ENCODE measurements at places on chromosomes 13 and 19.

- no peak for DNase-seq
These were observed 205.3 kb downstream of the RAP2A start for GRCh38 chr13:97639236-97639635.

- DNase-seq: no peak
These were observed 141.2 kb downstream of the MYCBP2 start for GRCh38 chr13:77185721-77186120.

- no peak for DNase-seq
These were observed 262.3 kb downstream of the TBC1D4 start for GRCh38 chr13:75219479-75220237.

- DNase-seq: no peak
These were observed 15.2 kb upstream of the S1PR4 start for GRCh38 chr19:3163230-3163886.

DNA sequence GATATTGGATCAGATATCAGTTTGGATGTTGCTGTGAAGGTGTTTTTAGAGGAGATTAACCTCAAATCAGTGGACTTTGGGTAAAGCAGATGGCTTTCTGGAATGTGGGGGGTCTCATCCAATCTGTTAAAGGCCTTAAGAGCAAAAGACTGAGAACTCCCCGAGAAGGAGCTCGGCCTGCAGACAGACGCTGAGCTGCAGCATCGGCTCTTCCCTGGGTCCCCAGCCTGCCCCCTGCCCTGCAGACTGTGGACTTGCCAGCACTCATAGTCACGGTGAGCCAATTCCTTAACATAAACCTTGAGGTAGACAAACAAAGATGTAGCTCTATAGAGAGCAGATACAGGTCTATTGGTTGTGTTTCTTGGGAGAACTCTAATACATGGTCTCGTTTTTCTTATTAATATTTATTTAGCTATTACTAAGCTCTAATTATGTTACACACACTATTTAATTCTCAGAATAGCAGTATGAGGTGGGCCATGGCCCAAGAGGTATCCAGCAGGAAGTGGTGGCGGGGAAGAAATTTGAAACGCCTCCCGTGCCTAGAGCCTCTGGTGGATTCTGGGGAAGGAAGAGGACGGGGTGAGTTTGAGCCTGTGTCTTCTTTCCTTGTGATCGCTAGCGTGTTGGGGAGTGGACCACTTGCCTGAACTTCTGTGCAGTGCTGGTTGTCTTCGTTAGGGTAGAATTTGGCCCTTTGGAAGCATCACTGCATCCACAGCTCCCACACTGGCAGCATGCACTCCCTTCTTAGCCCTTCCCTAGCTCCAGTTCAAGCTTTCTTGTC lies 305.3 kb downstream of the TEX29 start:
- no peak for DNase-seq

DNA sequence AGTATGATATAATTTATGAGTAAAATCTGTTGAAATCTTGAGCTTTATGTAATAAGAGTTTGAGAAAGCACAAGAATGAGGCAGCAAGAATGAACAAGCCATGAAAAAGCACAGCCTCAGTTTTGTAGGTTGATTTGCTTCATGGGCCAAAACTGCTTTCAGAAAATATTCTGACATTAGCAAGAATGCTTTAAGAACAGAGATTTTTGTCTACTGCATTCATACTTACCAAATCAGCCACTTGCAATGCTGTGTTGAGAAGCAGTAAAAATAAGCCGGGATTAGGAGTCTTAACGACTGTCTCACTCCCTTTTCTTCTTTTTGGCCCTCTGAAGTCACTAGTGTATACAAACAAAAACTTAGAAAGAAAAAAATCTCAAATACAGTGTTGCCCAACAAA lies 114.5 kb downstream of the POSTN start:
- DNase-seq: peak; percentile 21

DNA sequence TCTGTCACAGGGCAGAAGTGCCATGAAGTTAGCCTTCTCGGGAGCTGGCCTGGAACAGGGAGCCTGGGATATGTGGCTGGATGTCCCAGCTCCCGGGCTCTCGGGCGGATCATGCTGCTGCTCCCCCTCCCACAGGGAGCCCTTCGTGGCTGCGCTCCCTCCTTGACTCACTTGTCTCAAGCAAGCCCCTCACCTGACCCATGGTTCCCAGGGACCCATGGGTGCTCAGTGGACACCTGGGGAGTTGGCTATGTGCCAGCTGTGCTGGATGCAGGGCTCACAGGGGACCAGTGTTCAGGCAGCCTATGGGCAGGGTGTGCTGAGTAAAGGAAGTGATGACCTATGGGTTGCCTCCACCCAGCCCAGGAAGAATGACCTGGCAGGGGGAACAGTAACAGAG lies 213.1 kb upstream of the SGCG start:
- no peak for DNase-seq

DNA sequence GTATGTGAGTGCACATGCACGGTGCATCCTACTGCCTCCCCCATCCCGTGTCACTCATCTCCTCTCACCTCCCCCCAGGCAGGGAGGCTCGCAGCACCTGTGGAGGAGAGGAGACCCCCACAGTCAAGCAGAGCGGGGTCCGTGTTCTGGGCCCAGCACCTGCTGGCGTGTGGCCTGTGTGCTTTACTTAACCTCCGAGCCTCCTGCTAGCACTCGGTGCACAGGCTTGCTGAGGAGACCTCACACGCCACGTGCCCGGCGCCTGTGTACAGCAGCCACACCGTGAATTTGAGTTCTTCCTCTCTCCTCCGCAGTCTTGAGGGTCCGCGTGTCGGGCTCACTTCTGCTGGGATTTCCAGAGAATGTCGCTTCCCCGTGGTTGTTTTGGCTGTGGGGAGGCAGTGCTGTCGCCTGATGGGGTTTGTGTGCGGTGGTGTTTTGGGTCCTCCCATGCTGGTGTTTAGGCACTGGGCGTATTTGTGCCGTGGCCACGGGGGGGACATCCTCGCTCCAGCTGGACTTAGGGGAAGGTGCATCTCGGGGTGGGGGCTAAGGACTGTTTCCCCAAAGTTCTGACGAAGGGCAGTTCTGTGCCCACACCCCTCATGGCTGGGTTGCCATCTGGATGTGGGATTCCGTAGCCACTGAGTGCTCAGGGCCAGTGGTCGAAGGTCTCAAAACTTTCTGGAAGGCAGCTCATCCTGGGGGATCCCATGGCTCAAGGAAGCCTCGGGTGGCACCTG lies 34.8 kb upstream of the TMEM255B start:
- no peak for DNase-seq

DNA sequence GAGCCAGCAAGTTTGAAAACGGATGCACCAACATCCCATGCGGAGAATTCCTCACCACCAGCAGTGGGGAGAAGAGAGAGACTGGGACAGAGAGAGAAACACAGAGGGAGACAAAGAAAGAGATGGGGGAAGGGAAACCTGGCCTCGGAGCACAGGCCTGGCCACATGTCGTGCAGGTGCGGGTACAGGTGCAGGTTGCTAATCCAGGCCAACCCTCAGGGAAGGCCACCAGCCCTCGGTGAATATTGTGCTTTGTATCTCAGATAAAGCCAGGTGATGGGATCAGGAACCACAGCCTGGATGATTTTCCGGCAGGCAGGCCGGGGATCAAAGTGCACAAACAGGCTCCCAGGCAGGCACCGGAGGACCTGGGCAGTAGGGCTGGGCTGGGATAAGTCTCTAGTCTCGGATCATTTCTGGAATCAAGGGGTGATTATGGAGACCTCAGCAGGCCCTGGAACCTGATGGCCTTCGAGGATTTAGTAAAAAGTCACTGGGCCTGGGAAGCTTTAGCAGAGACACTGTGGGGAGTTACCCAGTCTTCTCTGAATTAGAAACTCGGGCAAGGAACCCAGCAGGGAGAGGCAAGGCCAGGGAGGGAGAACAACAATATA lies 3.7 kb downstream of the GAS6 start:
- no peak for DNase-seq

GRCh38 chr19:33430674-33431277 lies 57.3 kb downstream of the CEBPG start:
- DNase-seq: no peak

DNA sequence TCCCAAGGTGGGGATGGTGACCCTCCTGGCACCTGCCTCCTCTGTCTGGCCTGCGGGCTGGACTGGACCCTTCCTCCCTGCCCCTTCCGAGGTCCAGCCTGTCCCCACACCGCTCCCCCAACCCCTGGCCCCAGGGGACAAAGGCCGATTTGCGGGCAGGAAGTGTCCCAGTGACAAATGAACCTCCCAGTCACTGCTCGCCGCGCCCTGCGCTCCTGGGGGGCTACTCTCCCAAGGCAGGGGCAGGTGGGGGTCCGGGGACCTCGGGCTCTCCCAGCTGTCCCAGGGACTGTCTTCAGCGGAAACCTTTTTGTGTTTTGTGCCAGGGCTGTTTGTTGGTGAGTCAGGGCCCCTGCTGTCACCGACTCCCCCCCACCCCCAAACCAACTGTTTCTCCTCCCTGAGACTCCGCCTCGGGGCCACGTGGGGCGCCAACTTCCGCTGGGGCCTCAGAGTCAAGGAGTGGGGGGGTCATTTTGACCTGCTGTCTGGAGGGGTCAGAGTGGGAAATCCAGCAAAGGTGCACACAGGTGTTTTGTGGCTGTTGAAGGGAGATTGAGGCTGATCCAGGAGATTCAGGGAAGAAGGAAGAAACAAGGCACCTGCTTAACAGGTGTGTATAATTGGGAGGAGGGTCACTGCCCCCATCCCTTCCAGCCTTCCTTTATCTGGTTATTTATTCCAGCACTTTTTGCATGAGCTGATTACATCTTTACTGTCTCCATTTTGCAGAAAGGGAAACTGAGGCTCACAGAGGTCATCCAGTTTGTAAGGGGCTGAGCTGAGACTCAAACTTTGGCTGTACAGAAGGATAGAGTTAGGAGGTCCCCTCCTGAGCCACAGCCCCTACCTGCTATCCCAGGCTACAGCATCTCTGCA lies 831 bp downstream of the PGPEP1 start:
- no peak for DNase-seq

- DNase-seq: no peak
These were observed 43.5 kb downstream of the PIN1 start for GRCh38 chr19:9878511-9879196.

- DNase-seq: no peak
These were observed 12.1 kb downstream of the GPR18 start for GRCh38 chr13:99246100-99246499.

GRCh38 chr13:94305934-94306333 lies 173.5 kb downstream of the DCT start:
- no peak for DNase-seq

DNA sequence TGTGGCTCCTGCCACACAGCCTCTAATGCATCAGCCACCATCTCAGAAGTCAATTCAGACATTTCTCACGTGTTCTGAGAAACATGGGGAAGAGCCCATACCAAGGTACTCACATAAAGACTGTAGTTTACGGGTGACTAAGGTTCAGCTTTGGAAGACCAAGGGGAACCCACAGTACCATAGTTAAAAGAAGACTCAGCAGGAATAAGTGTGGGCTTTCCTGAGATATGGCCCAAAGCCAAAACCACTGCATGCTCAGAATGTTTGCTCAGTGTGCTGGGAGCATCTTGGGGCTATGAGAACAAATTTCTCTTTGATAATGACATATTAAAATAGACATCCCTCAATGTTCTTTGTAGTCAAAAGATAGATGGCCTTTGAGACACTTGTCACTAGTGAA lies 283.8 kb downstream of the DCT start:
- peak; percentile 83 for DNase-seq

DNA sequence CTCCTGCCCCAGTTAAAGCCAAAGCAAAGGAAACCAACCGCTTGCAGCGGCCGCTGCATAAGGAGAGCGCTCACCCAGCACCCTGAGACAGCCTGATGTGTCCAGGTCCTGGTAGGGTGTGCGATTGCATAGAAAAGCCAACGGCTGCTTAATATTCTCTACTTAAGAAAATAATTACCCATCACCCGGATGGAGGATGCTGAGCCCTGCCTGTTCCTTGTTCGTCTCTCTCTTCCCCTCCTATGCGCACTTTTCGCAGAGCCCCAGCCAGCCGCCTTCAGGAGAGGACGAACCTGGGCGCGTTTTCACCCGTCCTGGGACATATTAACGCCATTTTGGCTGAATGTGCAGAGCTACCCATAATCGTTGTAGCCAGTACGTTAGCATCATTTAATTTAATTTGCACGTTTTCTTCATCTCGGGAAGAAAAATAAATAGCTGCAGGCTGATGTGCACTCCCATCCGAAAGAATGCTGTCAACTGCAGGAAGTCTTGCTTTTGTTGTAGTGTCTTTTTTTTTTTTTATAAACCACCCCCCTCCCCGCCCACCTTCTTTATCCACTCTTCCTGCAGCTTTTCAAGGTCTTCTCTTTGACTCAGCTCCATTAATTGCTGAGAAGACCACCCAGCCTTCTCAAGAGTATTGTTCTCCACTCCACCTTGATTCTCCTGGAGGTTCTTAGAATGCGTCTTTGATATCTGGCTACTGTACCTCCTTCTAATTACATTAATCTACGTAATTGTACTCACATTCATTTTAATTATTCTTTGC lies 214.5 kb downstream of the TEX29 start:
- no peak for DNase-seq
